Naive B cell (primary cell): ENCODE measurements at places on chromosomes 2 and 18.

DNA sequence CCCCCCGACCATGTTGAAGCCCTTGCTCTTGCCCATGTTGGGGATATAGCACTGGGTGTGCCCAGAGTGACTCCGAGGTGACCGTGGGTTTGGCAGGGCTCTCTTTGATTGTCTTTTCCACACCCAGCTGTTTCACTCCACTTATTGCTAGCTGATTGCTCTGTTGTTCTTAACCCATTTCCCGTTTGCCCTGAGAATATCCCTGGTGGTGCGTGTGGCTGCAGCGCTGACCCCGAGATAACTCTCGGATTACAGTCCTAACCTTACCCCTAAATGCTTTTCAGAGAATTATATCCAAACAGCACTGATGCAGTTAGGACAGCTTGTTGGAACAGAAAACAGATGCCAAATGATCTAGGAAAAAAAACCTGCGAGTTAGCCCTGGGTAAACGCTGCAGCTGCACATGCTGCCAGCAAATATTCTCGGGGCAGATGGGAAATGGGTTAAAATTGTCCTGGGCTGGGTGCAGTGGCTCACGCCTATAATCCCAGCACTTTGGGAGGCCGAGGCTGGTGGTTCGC, 34.3 kb upstream of the SNORC start:
- H3K4me1 ChIP-seq: peaks cover 30% of the 10 kb centered on the region
- peaks cover 65% of the 10 kb centered on the region for H3K36me3 ChIP-seq
- no peaks in the 10 kb centered on the region for H3K27me3 ChIP-seq

- no peak overlapping the region for H3K27ac ChIP-seq
- H3K27me3 ChIP-seq: no peaks in the 10 kb centered on the region
- H3K36me3 ChIP-seq: no peaks in the 10 kb centered on the region
- peaks cover 6% of the 10 kb centered on the region for H3K4me1 ChIP-seq
- DNase-seq: no peak
Observed at GRCh38 chr18:23718731-23719130, 29.5 kb downstream of the LAMA3 start.

DNA sequence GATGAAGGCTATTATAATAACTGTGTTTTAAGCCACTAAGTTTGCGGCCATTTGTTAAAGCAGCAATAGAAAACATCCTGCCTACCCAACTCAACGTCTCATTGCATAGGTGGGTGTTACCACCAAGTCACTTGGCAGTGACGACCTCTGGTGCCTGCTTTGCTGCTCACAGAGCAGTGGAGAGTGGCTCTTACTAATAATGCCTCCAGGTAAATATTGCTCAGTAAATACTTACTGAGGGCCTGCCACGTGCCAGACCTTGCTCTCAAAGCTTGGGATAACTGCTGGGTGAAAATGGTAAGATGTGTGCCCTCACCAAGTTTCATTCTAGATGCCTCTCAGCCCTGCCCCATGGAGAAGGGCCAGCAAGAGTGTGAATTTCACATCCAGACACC, 27.7 kb downstream of the ITGA6 start:
- peaks cover 41% of the 10 kb centered on the region for H3K27me3 ChIP-seq
- DNase-seq: no peak
- H3K36me3 ChIP-seq: no peaks in the 10 kb centered on the region
- H3K4me1 ChIP-seq: no peaks in the 10 kb centered on the region
- no peak overlapping the region for H3K4me3 ChIP-seq

DNA sequence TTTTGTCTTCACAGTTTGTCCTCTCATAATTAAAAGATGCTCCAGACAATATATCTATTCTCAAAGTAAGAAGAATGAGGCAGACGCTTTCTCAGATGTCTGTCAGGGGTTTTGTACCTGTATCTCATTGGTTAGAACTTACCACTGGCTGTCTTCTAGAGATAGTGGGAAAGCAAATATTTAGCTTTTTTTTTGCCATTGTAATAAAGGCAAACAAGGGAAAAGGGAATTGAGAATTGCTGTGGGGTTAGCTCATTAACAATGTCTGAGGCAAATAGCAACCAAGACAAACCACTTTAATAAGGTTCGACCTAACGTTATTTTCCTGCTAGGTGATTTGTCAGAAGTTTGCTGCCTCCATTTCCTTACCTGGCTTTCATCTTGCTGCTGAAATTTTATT, 30.0 kb downstream of the ZNF638 start:
- peaks cover 27% of the 10 kb centered on the region for H3K36me3 ChIP-seq
- no peak overlapping the region for H3K4me3 ChIP-seq
- DNase-seq: no peak
- H3K4me1 ChIP-seq: peaks cover 5% of the 10 kb centered on the region
- no peaks in the 10 kb centered on the region for H3K27me3 ChIP-seq

GRCh38 chr2:74286725-74287124, 56.5 kb downstream of the SLC4A5 start:
- no peak overlapping the region for H3K4me3 ChIP-seq
- no peaks in the 10 kb centered on the region for H3K36me3 ChIP-seq
- peaks cover 16% of the 10 kb centered on the region for H3K4me1 ChIP-seq
- H3K27me3 ChIP-seq: no peaks in the 10 kb centered on the region
- no peak overlapping the region for H3K27ac ChIP-seq

DNA sequence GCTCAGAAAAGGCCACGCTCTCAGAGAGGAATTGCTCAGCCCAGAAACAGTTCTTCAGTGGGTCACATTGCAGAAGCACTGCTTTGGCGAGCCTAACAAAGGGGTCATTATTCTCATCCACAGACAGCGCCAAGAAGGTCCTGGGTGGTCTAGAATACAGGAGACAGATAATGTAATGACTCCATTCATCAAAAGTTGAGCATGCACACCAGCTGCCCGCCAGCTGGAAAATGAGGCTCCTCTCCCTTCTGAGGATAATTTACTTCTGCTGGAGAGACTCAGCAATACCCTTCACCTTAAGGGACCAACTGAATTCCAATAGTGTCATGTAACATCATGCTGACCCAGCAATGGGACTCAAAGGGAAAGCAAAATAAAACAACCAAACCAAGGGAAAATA, 79.9 kb downstream of the TRIB2 start:
- H3K36me3 ChIP-seq: peaks cover 13% of the 10 kb centered on the region
- DNase-seq: no peak
- H3K4me1 ChIP-seq: peaks cover 5% of the 10 kb centered on the region
- H3K27ac ChIP-seq: no peak overlapping the region
- no peak overlapping the region for H3K4me3 ChIP-seq
- H3K27me3 ChIP-seq: peaks cover 5% of the 10 kb centered on the region

GRCh38 chr18:76402026-76402990, 92.7 kb downstream of the ZNF516 start:
- H3K4me1 ChIP-seq: peaks cover 23% of the 10 kb centered on the region
- DNase-seq: no peak
- H3K27ac ChIP-seq: no peak overlapping the region
- H3K4me3 ChIP-seq: no peak overlapping the region
- H3K36me3 ChIP-seq: peaks cover 7% of the 10 kb centered on the region

GRCh38 chr2:121595012-121595891, 54.0 kb downstream of the CLASP1 start:
- H3K36me3 ChIP-seq: no peaks in the 10 kb centered on the region
- no peak overlapping the region for H3K4me3 ChIP-seq
- DNase-seq: no peak

DNA sequence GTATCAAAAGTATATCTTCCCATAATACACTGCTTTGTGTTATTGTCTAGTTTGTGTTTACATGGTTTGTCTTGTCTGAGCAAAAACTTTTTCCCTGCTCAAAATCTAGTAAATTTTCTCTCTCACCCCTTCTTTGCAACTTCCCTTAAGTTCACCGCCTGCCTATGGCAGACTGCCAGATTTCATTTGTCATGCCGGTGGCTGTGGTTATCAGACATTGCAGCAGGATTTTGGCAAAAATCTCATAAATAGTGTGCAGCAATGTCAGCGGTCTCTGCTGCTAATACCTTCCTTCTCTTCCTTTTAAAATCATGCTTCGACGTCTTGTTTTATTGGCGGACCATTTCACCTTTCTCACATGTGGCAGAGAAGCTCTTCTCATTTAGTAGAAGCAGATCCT, 45.6 kb upstream of the TMEM178A start:
- H3K4me3 ChIP-seq: no peak overlapping the region
- H3K36me3 ChIP-seq: no peaks in the 10 kb centered on the region
- DNase-seq: peak; percentile 6
- peaks cover 27% of the 10 kb centered on the region for H3K27me3 ChIP-seq
- H3K4me1 ChIP-seq: peaks cover 6% of the 10 kb centered on the region
